ENCODE measurements at places on chromosomes 5 and 9.

- no peak for DNase-seq
These were observed 25.1 kb upstream of the RNF130 start for GRCh38 chr5:180096616-180097015.

GRCh38 chr5:173829826-173830225 lies 58.3 kb upstream of the CPEB4 start:
- DNase-seq = peak; percentile 72

DNA sequence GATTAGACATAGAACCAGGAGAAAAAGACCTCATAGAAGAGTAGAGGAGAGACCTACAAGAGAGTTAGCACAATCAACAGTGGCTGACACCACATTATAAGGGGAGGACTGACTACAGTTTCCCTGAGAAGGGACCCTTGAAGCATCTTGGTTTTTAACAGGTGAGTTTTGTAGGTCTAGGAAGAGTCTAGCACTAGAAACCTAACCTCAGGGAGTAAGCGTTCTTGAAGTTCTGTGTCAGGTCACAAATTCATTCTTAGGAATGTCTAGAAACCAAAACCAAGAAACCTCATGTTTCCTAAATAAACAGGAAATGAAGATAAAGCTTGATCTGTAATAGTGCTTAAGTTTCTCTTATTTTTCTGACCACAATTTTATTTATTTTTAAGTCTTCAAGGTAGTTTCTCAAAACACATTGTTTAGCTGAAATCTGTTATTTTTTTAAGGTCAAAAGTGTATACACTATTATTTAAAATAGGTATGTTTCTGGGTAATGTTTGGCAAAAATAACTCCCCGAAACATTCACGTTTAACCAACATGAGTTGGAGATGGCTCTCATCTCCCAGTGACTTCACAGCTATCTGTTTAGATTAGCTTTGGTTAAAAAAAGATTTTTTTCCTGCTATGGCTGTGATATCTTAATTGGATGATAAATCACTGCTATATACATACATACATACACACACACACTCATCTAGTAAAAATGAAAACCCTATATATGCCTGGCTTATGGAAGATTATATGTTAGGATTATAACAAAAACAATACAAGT lies 37.1 kb downstream of the MAP3K1 start:
- peak; percentile 39 for DNase-seq

- no peak for DNase-seq
These were observed 374.8 kb downstream of the KIAA0825 start for GRCh38 chr5:94243612-94244011.

GRCh38 chr9:83197591-83197990 lies 134.6 kb upstream of the RASEF start:
- DNase-seq = no peak

GRCh38 chr9:111939322-111939721 lies 42.7 kb downstream of the UGCG start:
- no peak for DNase-seq

- no peak for DNase-seq
These were observed 35.2 kb downstream of the KCNT1 start for GRCh38 chr9:135736979-135737839.

- no peak for DNase-seq
These were observed 115.2 kb downstream of the SUSD1 start for GRCh38 chr9:112059966-112060320.

GRCh38 chr9:90801241-90801972 lies at the start of gene SYK:
Gene SYK (plus strand): TSS chr9:90801819. CDS start chr9:90843899, 42,080 bp downstream.
- DNase-seq = no peak

DNA sequence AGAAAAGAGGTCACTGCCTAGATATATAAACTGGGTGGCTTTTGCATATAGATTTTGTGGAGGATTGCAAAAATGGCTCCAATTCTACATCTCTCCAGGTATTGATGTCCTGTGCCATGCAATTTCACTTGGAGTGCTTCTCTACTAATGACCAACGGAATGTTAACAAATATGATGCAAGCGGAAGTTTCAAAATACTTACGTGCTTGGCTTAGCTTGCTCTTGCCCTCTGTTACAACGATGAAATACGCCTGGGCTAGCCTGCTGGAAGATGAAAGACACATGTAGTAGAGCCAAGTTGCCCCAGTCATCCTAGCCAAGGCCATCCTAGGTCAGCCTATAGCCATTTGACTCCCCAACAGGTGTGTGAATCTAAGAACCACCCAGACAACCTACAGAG lies 3.6 kb upstream of the POC5 start:
- DNase-seq = no peak

DNA sequence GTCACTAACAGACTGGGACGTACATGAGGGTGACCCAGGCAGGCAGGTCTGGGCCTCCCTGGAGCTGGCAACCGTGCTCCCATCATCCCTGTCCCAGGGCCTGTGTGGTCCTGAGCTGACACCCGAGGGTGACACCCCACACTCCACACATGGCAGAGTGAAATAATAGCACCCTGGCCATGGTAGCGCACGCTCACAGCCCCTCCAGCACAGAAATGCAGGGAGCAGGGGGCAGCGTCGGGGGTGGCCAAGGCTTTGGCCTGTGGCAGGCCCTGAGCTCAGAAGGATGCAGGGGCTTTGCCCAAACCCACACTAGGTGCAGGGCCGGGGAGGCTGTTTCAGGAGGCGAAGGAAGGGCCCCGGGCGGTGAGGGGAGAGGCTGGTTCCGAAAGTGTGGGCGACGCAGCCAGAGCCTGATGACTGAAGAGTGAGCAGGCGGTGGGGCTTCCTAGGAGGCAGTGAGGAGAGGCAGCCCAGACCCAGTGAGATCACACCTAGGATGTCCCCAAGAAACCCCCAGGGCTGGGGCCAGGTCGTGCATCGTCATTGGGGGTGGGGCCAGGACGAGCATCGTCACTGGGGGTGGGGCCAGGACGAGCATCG lies 12.9 kb downstream of the OR2V2 start:
- DNase-seq = no peak

GRCh38 chr5:138927979-138928378 lies 52.8 kb upstream of the LRRTM2 start:
- peak; percentile 16 for DNase-seq

DNA sequence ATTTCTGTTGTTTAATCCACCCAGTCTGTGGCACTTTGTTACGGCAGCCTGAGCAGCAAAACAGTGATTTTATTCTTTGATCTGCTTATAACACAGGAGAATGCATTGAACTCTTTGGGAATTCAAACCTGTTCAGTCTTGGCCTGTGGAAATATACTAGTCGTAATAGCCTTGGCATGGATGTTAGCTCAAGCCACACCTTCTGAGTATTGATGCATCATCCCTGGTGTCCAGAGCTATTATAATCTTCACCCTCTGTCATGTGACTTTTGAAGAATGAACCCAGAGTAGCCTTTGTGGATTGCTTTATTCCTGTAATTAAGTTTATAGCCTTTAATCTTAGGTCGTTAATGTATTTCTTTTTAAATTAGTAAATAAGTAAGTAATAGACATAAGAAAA lies 50.8 kb upstream of the TEX48 start:
- DNase-seq = no peak

DNA sequence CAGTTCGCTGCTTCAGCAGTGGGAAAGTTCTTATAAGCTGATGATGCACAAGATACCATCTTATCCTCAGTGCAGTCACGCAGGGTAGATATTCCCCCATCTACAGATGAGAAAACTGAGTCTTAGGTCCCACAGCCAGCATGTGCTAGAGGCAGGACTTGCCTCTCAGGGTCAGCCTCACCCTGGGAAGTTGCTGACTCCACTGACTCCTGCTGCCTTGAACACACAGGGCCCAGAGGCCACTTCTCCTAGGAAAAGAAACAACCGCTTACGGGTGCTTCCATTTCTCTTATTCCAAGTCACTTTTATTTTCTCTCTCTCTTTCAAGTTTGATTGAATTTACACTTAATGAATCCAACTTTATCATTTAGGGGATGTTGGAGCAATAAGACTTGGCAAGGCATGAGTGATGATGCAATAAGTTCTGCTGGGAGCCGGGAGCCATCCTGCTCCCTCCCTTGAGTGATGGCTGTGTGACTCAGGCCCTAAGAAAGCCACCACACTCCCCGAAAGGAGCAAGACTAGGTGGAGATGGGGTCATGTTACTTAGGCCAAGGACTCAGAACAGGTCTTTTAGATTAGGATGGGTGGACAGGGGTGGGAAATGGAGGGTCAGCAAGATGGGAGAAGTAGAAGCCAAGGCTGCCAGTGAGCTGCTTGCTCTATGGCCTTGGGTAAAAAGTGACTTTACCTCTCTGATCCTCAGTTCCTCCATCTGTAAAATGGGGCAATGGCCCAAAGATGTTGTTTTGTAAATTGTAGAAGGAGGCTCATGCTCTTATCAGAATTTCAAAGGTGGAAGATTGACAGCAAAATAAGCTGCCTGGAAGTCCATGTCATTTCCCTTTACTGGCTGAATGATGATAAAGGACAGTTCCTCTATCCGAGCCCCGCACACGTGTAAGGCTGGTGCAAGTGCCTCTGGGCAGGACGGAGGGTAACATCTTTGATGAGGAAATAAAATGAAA lies 67.4 kb upstream of the ZNF618 start:
- DNase-seq = peak; percentile 29

DNA sequence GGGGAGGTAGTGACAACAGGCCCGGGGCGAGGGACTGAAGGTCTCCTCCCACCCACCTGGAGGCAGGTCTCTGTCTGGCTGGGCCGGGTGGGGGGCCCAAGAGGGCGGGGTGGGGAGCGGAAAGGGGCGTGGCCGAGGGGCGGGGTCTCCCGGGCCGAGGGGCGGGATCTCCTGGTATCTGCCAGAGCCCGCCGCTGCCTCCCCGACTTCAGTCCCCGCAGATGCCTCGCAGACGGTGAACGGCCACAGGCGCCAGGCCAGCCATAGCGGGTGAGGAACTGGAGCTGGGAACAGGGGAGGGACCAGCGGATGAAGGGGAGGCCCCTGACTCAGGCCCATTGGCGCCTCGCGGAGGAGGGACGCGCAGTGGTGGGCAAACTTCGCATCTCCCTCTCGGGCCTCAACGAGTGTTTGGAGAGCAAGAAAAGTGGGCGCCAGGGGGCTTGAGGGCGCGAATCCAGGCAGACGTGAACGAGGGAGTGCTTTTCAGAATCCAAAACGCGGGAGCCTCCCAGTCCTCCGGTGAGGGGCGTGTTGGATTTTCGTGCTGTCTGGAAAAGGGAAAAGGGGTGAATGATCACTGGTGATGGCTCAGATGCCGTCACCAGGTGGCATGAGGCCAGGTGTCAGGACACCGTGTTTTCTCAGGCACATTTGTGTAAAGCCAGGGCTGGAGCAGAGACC lies at the start of gene ADGRD2:
Gene ADGRD2, plus strand, starts transcription at position 211 of the 684 bp plus-strand sequence. CDS start 1,216 bp downstream, outside the sequence.
- peak; percentile 4 for DNase-seq

DNA sequence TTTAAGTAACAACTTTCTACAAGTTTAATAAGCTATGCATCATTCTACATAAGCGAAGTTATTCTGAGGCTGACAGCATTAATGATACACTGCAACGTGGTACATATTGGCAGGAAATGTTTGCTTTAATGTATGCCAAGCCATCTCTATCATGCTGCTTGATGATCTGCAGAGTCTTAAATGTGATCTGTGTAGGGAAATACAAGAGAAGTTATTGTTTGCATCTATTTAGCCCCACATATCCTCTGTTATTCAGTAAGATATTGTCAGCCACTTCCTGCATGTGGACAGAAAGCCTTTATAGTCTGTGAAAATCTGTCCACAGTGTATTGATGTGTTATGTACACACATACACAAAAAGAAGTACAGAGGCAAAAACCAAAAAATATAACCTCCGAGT lies 193.1 kb upstream of the FREM1 start:
- no peak for DNase-seq

GRCh38 chr5:142845954-142846398 lies 75.8 kb downstream of the ARHGAP26 start:
- DNase-seq = no peak

- DNase-seq = peak; percentile 83
These were observed at the start of gene RAI14 for GRCh38 chr5:34656001-34656699. Gene RAI14 (plus strand): TSS chr5:34656328. CDS start chr5:34686920, 30,592 bp downstream.

DNA sequence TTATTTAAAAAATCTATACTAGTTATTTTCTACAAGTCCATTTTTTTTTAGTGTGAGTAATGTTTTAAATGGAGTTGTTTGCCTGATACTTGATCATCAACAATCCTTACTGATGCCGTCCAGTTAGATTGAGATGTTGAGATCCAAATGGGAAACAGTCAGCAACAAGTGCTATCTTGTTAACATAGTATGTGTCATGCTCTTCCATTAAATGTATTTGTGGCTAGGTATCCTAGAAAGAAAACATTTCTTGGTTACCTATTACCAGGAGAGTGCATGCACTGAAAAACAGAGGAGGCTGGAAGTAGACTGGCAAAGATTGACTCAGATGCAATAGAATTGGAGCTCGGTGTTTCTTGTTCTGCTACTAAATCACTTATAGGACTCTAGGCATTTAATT lies 123.4 kb upstream of the MAN2A1 start:
- DNase-seq = no peak

DNA sequence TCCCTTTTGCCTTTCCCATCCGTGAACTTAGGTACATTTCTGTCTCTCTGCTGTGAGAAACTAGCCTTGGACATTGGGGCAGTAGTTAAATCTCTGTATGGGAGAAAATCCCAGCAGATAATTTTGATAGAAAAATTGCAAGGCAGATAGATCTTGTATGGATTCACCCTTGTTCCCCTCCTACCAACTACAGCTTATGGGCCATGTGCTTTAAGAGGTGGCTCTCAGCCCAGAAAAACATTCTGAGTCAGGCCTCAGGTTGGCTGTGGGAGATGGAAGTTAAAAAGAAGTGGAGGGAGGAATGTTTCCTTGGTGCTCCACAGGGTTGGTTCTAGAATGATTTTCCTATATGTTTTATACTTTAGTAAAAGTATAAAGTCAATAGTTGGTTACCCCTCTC lies 1.4 kb upstream of the KDM3B start:
- DNase-seq = no peak

DNA sequence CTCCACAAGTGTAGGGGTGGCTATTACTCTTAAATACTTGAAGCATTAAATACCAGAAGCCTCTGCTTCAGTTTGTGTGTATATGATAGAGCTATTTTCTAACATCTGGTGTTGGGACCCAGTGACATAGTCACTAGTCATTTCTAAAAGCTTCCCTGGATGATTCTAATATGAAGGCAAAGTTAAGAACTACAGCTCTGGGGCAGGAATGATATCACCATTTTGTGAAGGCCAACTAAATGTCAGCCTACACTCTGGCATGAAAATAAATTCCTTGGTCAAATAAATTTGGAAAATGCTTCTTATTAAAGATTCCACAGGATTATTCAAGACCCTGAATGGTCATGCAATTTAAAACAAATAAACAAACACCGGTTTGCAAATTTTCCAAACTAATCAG lies 197.7 kb downstream of the PLK2 start:
- DNase-seq = no peak

DNA sequence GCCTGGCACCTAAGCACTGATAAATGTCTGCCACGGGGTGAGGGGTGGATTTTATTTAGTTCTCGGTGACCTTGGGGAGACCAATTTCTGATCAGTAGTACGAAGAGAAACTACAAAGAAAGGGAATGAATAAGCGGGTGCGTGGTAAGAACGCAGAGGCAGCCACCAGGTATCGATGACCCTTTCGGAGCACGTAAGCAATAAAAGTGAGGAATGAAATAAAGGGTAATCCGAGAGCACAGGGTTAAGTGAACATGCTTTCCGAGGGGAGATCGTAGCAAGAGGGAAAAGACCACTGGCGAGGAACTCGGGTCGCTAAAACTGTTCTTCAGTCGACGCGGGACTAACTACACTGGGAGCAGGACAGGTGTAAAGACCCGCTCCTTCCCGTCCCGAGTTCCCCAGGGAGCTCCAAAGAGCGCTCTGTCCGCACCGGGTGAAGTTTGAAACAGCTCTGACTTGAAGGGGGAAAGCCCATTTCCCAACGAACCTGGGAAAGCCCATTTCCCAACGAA lies 1.1 kb downstream of the ELOVL7 start:
- DNase-seq = no peak

GRCh38 chr9:131402738-131403492 lies 9.0 kb downstream of the PRRC2B start:
- peak; percentile 82 for DNase-seq

GRCh38 chr9:30628915-30629567 lies 1755.4 kb upstream of the ACO1 start:
- DNase-seq = peak; percentile 38

Data from ACHN (cell line).